ENCODE measurements at places on chromosomes 12 and 14. TPM values are rescaled to one million over a fixed set of nuclear protein-coding genes. Genes with fewer than 3 reads are reported as not detected.

Gene NID2
- 41.7 TPM for total RNA-seq

Gene PRPH
- 2.1 TPM for total RNA-seq

Gene NGB
- not detected for total RNA-seq

Gene FGD6
- 12.1 TPM for total RNA-seq

Gene ZDHHC22
- total RNA-seq = 0.29 TPM

Gene TMEM260
- total RNA-seq = 5.1 TPM

Gene TBC1D30
- total RNA-seq = 0.81 TPM

Gene TTC9
- 3.8 TPM for total RNA-seq

Gene TRPV4
- total RNA-seq = 0.09 TPM

Gene CD4
- total RNA-seq = not detected

Gene CCDC177
- total RNA-seq = 0.03 TPM

Gene KRT71
- not detected for total RNA-seq

Gene RIPK3
- not detected for total RNA-seq

Gene REC8
- 3.3 TPM for total RNA-seq

Gene CCDC196
- total RNA-seq = not detected

Gene LHX5
- not detected for total RNA-seq

Gene PZP
- not detected for total RNA-seq

Gene KRT83
- total RNA-seq = 5.3 TPM

Gene IL22
- not detected for total RNA-seq

Gene NTF3
- not detected for total RNA-seq

Gene MARCHF9
- 8.0 TPM for total RNA-seq

Gene SLC5A8
- total RNA-seq = not detected

Gene CPNE6
- total RNA-seq = not detected

Gene SYT1
- total RNA-seq = 6.1 TPM

Data from A549 treated with AZD2906 at 1 μM for 4 hours (cell line).